ENCODE measurements at places on chromosomes 12 and 14.

- H3K4me3 ChIP-seq = no peak overlapping the region
- peaks cover 3% of the 10 kb centered on the region for H3K4me1 ChIP-seq
- no peak for DNase-seq
These were observed 31.4 kb downstream of the JDP2 start for GRCh38 chr14:75459099-75459741.

DNA sequence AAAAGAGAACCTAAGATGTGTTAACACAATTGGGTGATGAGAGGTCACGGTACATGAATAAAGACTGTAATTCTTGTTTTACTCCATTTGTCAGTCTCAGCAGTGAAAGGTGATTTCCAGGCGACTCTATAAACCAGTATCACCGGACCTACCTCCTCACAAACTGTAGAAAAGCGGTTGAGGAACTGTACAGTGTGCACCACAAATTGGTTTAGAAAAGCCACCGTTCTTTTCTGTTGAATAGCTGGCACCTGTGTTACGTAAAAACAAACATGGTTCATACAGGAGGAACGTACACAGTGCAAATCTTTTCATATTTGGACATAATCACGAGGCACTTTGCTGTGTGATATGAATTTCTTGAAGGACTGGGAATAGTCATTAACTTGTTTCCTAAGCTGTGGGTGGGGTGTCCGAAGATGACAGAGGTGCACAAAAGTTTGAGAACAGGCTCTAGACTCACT lies 663 bp downstream of the WASHC3 start:
- no peak overlapping the region for H3K27ac ChIP-seq
- DNase-seq = no peak
- no peaks in the 10 kb centered on the region for H3K4me1 ChIP-seq

GRCh38 chr14:56004786-56005185 lies 113.4 kb upstream of the PELI2 start:
- H3K4me1 ChIP-seq = no peaks in the 10 kb centered on the region
- no peak overlapping the region for H3K4me3 ChIP-seq
- H3K36me3 ChIP-seq = no peaks in the 10 kb centered on the region
- H3K27me3 ChIP-seq = 0 out of 2 replicates have a peak, but pooled peaks cover 4% of the 10 kb centered on the region

DNA sequence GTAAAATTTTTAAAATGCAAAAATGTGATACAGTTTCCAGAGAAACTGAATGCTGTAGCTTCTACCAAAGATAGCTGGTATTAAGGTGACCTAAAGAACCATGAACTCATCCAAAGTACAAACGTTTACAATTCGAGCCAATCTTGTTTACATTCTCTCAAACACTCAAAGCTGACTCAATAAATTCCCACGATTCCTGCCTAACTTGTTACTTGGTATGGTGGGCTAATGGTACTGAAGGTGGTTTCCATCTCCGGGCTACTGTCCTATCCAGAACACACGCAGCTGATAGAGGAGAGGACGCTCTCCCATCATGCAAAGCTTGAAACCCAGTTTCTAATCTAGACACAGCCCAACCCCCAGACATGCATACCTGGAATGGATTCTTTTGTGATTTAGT lies 31.5 kb downstream of the RAD9B start:
- H3K4me1 ChIP-seq = peaks cover 6% of the 10 kb centered on the region
- peaks cover 9% of the 10 kb centered on the region for H3K36me3 ChIP-seq
- no peak for DNase-seq
- no peak overlapping the region for H3K4me3 ChIP-seq
- no peak overlapping the region for H3K27ac ChIP-seq

DNA sequence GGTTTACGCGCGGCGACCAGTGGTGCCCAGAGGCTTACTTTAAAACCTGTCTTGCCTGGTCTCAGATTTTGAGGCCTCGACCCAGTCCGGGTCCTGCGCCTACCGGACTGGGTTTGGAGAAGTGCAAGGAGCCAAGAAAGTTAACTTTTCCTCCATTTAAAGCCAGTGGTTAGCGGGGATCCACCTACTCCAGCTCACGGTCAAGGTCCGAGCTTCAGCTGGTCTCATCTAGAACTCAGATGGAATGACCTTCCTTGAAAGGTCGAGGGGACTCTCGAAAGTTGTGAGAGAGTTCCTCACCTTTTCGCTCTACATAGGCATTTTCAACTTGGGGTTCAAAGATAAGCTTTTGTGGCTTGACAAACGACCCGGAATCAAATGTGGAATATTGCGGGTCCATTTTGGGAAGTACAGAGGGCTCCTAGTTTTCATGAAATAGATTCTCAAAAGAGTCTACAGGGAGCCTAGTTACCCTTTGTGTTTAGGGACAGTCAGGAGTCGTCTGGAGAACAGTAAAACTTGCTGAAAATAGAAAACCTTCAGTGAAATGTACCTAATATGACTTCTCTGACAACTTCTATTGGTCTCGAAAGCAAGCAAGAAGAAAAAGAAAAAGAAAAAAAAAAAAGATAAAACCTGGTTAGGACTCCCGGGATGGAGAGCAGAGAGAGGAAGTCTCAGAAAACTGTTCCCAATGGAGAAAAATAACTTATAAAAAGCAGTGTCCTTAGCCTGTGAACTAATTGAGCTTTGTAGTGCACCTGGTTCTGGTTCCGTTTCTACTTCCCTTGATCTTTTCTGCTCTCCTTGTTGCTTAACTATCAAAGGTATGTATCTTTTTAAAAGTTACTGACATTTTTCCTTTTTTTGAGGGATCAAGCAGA lies 1.4 kb downstream of the KCNMB4 start:
- no peak for DNase-seq
- no peaks in the 10 kb centered on the region for H3K36me3 ChIP-seq
- H3K4me3 ChIP-seq = peak overlapping the region; percentile 61

DNA sequence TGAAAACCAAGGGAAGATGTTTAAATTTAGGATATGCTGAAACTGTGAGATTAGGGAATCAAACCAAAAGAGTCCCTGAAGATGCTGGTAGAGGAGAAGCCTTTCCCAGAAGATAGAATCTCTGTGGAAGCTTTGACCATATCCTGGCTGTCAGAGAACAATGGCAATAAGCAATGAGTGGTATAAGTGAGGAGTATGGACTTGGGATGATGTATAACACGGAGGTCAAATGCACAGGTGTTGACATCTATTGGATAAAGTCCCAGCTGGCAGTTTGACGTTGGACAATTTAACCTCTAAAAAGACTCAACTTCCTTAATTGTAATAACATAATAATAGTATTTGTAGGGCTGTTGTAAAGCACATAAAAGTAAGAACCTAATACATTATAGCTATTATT lies 30.1 kb upstream of the CLEC14A start:
- no peaks in the 10 kb centered on the region for H3K36me3 ChIP-seq
- H3K27me3 ChIP-seq = no peaks in the 10 kb centered on the region
- no peak overlapping the region for H3K4me3 ChIP-seq
- H3K4me1 ChIP-seq = no peaks in the 10 kb centered on the region

DNA sequence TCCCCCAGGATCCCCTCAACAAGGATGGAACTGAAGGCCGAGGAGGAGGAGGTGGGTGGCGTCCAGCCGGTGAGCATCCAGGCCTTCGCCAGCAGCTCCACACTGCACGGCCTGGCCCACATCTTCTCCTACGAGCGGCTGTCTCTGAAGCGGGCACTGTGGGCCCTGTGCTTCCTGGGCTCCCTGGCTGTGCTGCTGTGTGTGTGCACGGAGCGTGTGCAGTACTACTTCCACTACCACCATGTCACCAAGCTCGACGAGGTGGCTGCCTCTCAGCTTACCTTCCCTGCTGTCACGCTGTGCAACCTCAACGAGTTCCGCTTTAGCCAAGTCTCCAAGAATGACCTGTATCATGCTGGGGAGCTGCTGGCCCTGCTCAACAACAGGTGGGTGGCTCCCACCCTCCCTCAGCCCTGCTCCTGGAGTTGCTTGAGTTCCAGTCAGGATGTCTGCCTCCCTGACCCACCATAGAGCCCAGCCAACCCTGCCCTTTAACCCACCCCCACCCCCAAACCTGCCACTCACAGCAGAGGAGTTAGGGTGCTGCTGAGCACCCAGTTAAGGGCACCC lies 1.4 kb downstream of the ASIC1 start:
- peaks cover 2% of the 10 kb centered on the region for H3K36me3 ChIP-seq
- H3K27ac ChIP-seq = no peak overlapping the region
- H3K4me1 ChIP-seq = peaks cover 15% of the 10 kb centered on the region
- no peak overlapping the region for H3K4me3 ChIP-seq

- no peak for DNase-seq
- no peak overlapping the region for H3K4me3 ChIP-seq
- no peak overlapping the region for H3K27ac ChIP-seq
- H3K4me1 ChIP-seq = no peaks in the 10 kb centered on the region
- no peaks in the 10 kb centered on the region for H3K27me3 ChIP-seq
- H3K36me3 ChIP-seq = peaks cover 24% of the 10 kb centered on the region
These were observed 23.3 kb downstream of the ZC2HC1C start for GRCh38 chr14:75092698-75093097.

GRCh38 chr12:12612358-12612757 lies 682 bp downstream of the CREBL2 start:
- peak overlapping the region; percentile 93 for H3K4me3 ChIP-seq
- H3K27me3 ChIP-seq = no peaks in the 10 kb centered on the region

Data from HCT116 (cell line).